ENCODE measurements at places on chromosomes 1 and 21.

DNA sequence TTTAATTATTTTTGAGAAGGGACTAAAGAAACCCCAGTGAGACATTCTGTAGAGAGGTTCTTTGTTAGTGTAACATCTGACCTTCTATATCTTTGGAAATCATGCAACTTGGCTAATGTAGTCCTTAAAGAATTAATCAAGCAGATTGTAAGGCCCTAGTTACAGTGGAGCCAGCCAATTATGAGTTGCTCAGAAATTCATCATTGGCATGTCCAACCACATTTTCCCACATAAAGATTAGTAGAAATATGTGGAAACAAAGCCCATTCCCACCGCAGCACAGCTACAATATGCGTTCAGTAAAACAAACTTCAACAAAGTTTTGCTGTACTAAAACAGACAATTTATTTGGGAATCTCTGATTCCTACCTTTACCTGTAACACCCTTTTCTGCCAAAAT is 27.8 kb downstream of the WNT2B start:
- DNase-seq: no peak

DNA sequence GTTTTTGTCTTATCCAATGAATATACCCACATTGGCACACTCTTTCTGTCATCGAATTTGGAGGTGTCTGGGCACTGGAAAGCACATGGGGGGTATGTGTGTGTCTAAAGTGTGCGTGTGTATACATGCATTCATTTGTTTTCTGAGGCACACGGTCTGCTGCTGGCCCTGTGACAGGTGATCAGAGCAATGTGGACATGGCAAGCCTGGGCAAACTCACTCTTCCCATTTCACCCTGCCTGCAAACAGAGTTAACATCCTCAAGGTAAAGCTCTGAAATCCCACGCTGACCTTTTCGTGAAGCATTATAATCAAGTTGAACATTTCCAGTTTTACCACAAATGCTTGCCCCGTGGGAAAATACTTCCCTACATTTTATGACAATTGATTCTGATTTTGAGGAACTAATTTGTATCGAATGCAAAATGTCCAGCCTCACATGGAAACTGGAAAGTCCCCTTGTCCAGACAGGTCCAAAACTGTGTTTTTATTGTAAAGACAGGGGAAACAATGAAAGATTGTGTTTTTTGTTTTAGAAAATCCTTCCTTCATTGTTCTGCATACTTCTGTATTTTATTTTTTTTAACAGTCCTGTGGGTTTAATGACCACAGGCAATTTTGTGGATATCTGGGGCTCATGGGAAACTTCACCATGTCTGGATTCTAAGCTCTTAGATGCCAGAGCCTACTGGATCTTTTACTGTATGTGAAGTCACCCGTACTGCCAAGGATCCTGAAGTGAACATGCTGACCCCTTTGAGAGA is 160.9 kb downstream of the PBX1 start:
- no peak for DNase-seq

DNA sequence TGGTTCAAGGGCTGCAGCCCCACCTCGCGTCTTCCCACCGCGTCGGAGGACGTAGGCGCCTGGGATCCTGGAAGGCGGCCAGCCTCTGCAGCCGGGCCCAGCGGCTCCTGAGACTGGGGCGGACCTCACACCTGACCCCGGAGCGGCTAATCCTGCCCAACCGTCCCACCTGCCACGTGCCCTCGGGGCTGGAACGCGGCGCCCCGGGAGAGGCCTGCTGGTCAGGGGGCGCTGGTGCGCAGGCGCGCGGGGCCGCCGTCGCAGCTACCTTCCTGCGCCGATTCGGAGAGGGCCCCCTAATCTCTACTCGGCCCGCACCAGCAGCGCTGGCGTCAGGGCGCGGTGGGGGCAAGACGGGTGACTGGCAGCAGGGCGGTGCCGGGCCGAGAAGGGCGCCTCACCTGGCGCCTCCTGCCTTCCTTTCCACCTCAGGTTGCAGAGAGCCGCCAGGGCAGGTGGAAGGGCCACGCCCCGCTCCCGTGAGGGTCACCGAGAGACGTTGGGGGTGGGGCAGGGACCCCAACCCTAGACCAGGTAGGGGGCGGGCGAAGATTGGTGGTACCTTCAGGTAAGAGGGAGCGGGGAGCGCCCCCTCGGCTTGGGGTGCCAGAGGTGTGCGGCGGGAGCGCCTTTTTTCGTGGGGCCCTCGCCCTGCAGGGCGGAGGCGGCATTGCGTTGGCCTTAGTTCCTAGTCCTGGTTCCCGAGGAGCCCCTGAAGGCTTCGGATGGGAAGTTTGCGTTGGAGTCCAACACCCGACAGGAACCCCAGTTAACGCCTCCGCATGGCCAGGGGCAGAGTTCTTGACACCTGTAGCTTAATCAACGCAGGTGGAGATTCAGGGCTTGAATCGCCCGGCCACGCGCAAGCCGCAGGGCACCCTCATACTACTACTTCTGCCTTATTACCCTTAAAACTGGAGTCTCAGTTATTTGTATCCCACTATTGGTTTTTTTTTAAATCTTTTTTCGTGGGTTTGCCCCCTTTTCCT is at the start of gene TDRD5:
Gene TDRD5, plus strand, starts transcription at position 241 of the 989 bp plus-strand sequence. CDS start 784 bp downstream, outside the sequence.
- peak; percentile 42 for DNase-seq

- DNase-seq: no peak
These were observed 26.2 kb upstream of the PTPRC start for GRCh38 chr1:198612471-198613260.
